Small intestine (tissue), 16 donors: ENCODE measurements at places on chromosomes 1 and 21.
A peak's percentile ranks its signal among the peaks of the same experiment; 100 is the strongest.

GRCh38 chr1:236565530-236565929, 38.8 kb downstream of the HEATR1 start:
- DNase-seq: no peak

DNA sequence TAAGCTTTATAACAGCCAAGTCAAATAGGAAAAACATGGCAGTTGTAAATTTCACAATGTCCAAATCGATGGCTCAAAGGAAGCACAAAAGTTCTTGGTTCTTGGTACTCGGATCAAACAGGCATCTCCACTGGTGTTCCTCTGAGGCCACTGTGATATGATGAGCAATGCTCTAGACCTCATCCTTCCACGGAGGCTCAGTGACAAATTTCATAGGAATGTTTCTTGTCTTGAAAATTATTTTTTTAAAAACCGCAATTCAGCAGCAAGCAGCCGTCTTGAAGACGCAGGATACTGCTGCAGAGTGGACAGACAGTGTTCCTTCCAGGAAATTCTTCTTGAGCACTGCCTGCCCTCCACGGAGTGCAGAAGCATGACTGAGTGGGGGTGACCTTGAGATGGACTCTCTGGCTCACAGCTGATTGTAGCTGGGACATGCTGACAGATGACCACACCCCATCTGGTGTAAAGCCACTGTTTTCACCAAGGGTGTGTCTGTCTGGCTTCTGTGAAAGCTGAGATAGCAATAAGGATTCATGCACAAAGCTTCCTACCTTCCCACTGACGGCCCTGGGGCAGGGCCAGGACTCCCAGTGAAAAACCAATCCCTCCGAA, 61.9 kb downstream of the TIAM1 start:
- DNase-seq: peak; percentile 37

DNA sequence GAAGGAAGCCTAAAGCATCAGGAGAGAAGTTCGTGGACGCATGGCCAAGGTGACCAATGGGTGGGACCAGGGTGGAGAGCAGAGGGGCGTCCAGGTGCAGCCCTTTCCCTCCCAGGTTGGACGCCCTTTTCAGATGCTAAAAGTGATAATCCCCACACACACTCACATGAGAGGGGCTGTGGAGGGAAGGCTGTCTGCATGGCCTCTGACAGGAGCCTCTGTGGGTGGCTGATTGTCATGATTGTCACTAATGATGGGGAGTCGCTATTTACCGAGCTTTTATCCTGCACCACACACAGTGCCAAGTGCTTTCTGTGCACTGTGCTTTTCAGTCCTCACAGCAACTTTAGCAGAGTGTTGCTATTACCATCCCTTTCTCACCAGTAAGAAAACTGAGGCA, 27.1 kb upstream of the C1QA start:
- no peak for DNase-seq

GRCh38 chr1:49630156-49630555, 393.6 kb downstream of the AGBL4 start:
- DNase-seq: no peak

DNA sequence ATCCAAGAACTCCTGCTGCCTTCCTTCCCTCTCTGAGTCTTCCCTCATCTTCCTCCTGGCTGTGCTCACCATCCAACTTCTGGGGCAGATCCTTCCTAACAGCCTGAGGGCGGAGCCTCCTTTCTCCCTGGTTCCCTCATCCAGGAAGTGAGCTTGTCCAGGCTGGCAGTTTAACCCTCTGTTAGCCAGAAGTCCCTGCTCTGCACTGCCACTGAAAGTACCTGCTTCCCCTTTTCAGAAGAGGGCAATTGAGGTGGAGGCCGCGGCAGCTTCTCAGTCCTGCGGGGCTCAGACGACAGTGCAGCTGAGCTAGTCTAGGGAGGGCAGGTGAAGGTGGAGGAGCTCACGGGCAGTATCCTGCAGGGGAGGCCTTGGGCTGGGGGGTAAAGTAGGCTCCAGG, 149.1 kb downstream of the FCRL5 start:
- peak; percentile 25 for DNase-seq

- peak; percentile 57 for DNase-seq
These were observed 151.2 kb upstream of the TNR start for GRCh38 chr1:175894581-175894980.

DNA sequence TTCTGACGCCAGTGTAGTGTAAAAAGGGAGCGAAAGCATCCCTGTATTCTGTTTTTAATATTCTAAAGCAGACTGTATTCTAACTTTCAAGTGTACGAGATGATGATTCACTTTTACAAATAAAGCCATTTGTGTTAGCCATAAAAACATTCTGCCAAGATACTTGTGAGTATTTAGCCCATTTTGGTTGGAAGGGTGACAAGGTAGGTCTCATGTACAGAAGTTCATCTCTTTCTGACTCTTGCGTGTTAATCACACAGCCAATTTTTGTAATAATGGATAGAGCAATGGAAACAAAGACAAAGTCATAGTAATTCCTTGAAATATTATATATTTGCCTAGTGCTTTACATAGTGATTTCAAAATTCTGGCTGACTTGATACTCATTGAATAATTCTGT, 125.3 kb upstream of the GREM2 start:
- no peak for DNase-seq
